ENCODE measurements at places on chromosomes 4 and X.

GRCh38 chrX:20140420-20140819 is 1.2 kb downstream of the EIF1AX start:
- DNase-seq = no peak

GRCh38 chr4:23956601-23957364 is 66.9 kb upstream of the PPARGC1A start:
- peak; percentile 37 for DNase-seq

DNA sequence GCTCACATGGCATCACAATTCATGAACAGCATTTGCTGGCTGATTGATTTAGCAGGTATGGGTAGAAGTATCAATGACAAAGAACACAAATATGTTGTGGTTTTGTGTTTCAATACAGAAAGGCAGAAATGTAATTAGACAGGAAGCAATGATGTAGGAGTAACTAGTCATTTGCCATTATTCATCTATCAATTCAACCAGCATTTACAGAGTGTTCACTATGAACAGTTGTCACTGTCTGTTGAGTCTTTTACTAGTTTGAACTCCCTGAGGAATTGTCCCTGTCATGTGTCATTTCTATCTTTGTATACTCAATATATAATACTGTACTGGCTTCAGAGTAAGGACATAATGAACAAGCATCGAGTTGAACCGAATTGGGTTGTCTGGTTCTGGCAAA is 51.5 kb upstream of the ARHGAP24 start:
- peak; percentile 5 for DNase-seq

- no peak for DNase-seq
Measured at GRCh38 chrX:74814681-74815080, 110.6 kb downstream of the NEXMIF start.

DNA sequence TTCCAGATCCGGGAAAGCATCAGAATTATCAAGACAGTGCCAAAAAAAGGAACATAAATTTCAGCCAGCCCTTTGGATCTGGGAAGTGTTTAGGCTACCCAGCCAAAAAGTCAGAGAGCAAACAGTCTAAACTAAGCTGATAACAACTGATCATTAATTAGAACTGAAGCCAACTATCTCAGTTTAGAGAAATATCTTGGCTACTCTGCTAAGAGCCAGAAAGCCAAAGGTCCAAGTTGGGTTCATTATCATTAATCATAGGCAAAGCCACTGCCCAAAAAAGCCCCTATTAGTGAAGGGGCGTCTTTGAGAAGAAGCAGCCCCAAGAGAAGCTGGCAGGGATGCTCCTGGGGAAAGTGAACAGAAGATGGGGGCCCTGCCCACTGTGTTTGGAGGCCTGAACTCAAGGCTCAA is 37.0 kb upstream of the SHISA3 start:
- no peak for DNase-seq
